ENCODE measurements at places on chromosomes 6 and 20. TPM values are rescaled to one million over a fixed set of nuclear protein-coding genes. Genes with fewer than 3 reads are reported as not detected.

Gene FKBP5
- total RNA-seq, result 10.2 TPM

Gene TMEM244
- total RNA-seq, result 2.7 TPM

Gene RBL1
- 20.6 TPM for total RNA-seq

Gene ADGRF5
- total RNA-seq, result 0.11 TPM

Gene CSNK2B
- 328 TPM for total RNA-seq

Gene PDE7B
- total RNA-seq, result 0.17 TPM

Gene STK35
- 10.8 TPM for total RNA-seq

Gene WASF1
- total RNA-seq, result 9.7 TPM

Gene MCM8
- 43.8 TPM for total RNA-seq

Gene SAMD3
- not detected for total RNA-seq

Gene EEF1A1
- 13,896 TPM for total RNA-seq

Gene RHAG
- not detected for total RNA-seq

DNA sequence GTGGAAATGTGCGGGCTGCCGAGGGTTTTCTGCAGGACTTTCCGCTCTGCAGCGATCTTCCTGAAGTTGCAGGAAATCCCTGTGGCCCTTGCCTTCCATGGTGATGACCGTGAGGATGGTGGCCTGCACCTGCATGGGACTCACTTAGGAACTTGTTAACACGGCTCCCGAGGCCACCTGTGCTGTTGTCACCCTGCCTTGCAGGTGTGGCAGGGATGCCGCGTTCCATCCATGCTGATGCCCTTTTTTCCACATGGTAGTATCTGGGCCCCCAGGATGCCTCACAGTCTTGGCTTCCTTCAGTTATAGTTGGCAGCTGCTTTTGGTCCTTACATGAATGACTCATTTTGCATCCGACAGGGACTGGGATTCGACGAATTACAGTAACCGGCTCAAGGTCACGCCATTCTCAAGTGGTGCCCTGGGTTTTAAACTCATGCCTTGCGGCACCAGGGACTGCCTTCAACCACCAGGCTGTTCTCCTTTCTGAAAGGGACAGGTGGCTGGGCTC lies 37.2 kb downstream of the SYNJ2 start:
- peak; percentile 81 for DNase-seq

GRCh38 chr20:22008456-22008855 lies 303.0 kb downstream of the PAX1 start:
- DNase-seq, result no peak

- no peak for DNase-seq
Observed at GRCh38 chr6:130365166-130366106, at the start of gene TMEM200A. TMEM200A (plus strand) TSS chr6:130366017; CDS start chr6:130440423, 74,406 bp downstream.

- DNase-seq, result no peak
Observed at GRCh38 chr6:20169119-20169557, 43.1 kb downstream of the MBOAT1 start.

DNA sequence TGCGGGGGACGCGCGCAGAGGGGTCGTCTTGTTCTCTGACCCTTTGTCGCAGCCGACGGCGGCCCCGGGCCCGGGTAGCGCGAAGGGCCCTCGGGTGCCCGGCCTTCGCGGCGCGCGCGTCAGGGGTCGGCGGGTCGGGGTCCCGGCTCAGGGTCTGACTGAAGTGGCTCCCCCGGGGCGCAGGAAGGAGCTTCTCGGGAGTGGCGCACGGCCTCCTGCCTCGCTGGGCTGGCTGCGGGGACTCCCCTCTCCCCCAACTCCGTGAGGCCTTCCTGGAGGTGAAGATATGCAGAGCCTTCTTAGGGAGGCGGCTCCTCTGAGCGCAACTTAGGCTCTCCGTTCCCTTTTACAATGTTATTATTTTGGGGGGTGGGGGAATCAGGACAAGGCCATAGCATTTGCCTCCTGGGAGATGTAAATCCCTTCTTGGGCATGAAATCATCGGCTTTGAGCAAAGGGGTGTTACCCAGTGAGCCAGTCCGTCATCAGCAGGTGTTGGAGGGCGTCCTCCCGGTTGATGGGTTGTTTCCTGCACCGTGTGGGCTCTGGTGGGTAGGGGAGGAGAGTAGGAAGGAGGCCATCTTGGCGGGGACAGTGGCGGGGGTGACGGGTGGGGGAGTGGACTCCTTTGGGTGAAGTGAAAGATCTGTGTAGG lies 523 bp downstream of the CDS2 start:
- DNase-seq, result peak; percentile 70

GRCh38 chr6:155399062-155399744 lies 56.4 kb downstream of the NOX3 start:
- no peak for DNase-seq

DNA sequence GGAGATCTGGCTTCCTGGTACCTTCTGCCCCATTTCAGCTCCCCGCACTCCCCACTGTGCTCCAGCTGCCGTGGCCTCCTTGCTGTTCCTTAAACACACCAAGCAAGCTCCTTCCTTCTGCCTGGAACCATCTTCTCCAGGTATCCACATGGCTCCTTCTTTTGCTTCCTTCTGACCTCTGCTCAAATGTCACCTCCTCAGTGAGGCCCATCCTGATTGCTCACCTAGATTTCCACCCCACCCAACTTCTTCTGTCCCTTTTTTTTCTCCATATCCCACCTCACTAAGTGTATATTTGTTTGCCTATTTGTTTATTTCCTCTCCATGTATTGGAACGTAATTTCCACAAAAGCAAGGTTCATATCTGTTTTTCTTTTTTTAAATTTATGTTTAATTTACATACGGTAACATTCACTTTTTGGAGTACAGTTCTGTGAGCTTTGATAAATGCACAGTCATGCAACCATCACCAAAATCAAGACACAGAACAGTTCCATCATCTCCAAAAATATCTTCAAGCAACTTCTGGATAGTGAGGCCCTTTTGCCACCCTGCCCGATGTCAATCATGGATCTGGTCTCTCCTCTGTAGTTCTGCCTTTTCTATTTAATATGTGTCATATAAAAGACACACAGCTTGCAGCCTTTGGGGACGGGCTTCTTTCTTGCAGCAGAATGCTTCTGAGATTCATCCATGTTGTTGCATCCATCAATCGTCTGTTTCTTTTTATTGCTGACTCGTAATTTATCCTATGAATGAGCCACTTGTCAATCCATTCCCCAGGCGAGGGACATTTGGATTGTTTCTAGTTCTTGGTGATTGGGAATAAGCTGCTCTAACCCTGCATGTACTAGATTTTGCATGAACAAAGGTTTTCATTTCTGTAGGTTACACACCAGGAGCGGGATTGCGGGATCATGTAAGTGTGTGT lies 46.3 kb downstream of the SLC2A10 start:
- DNase-seq, result no peak

GRCh38 chr20:8153281-8153908 lies 21.3 kb downstream of the PLCB1 start:
- peak; percentile 48 for DNase-seq

DNA sequence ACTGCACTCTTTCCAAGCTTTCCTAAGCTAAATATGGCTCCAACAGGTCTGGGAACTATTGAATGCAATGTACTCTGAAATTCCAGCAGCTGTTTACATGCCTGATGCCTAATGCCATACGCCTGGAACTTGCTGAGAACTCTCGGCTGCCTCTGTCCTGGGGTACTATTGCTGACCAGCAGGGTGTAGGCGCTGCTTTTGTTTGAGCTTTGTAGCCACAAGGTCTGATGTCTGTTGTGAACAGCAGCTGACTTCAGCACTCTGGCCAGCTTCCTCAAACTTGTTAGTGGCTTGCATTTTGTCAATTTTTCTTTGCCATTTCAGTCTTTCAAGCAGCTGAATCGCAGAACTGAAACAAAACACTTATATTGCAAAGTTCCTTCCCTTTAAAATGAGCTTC lies 26.7 kb downstream of the SAYSD1 start:
- peak; percentile 41 for DNase-seq

DNA sequence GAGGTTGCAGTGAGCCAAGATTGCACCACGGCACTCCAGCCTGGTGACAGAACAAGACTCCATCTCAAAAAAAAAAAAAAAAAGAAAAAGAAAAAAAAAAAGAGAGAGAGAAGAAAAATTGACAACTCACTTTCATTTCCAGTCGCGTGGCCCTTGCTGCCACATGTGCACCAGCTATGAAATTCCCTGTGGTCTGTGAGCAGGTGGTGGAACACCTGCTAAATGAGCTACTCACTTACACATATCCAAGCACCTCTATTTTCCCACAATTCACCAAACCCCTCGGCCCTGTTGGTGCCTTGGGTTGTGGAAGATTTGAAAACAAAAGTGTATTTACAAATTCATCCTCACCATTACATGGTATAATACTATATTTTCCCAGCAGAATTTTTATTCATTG lies 105.2 kb upstream of the ASF1A start:
- DNase-seq, result no peak

DNA sequence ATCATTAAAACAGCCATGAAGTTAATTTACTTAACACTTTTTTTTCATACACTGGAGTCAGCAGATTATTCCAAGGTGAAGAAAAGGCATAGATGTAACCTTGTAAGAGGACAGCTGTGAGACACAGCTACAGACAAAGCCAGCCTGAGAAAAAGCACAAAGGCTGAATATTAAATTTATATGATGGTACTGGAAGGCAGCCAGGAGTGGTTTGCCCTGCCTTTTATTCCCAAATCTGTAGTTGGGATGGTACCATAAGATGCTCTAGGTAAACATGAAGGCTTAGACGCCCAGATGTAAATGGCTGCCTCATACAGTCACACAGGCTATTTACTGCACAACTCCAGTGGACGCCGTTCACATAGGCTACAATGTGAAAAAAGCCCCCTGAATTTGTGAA lies 42.1 kb upstream of the LOC128125822 start:
- DNase-seq, result no peak

- no peak for DNase-seq
Observed at GRCh38 chr6:98586163-98586562, 248.2 kb upstream of the POU3F2 start.

DNA sequence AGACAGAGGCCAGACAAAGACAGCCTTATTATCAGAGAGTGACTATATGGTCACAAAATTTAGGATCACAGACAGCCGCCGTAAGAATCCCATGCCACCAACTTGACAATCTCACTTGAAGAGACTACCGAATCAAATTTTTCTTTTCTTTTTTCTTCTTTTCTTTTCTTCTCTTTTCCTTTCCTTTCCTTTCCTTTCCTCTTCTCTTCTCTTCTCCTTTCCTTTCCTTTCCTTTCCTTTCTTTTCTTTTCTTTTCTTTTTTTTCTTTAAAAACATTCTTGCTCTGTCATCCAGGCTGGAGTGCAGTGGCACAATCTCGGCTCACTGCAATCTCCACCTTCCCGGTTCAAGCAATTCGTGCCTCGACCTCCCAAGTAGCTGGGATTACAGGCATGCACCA lies 1.2 kb upstream of the EPPIN start:
- no peak for DNase-seq

- DNase-seq, result no peak
Observed at GRCh38 chr6:33714385-33715040, 3.0 kb upstream of the UQCC2 start.

Measured in Daoy (cell line).